ENCODE measurements at places on chromosomes 1 and 21.

- no peak for DNase-seq
These were observed 208.1 kb downstream of the TGFB2 start for GRCh38 chr1:218553197-218553596.

- DNase-seq, result no peak
These were observed 22.9 kb downstream of the AK2 start for GRCh38 chr1:33013791-33014190.

- DNase-seq, result no peak
These were observed 113.9 kb upstream of the USP24 start for GRCh38 chr1:55329091-55329490.

DNA sequence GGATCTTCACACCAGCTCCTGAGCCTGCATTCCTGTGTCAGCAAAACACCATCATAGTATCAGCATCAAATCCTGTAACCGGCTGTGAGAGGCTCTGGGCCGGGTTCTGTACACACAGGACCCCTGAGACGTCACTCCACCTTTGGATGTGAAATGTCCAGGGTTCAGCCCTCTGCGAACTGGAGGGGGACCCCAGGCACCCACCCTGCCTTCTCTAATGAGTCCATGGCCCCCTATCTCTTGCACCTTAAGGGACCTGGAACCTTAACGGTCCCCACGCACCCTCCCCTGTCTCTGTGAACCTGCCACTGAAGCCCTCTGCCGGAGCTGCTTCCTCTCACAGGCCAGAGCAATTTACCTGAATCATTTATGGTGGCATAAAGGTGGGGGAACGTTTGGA, 257.8 kb downstream of the NPHP4 start:
- no peak for DNase-seq

Data from activated T-helper 1 cell treated with anti-CD3 and anti-CD28 coated beads, Interleukin-2, amount 50 U/mL, for 16 hours (primary cell).